Stimulated activated CD8-positive, alpha-beta memory T cell treated with anti-CD3 and anti-CD28 coated beads, Interleukin-4, amount 100 ng/mL, for 1 hour (primary cell): ENCODE measurements at places on chromosomes 5 and 9.
A peak's percentile ranks its signal among the peaks of the same experiment; 100 is the strongest.

DNA sequence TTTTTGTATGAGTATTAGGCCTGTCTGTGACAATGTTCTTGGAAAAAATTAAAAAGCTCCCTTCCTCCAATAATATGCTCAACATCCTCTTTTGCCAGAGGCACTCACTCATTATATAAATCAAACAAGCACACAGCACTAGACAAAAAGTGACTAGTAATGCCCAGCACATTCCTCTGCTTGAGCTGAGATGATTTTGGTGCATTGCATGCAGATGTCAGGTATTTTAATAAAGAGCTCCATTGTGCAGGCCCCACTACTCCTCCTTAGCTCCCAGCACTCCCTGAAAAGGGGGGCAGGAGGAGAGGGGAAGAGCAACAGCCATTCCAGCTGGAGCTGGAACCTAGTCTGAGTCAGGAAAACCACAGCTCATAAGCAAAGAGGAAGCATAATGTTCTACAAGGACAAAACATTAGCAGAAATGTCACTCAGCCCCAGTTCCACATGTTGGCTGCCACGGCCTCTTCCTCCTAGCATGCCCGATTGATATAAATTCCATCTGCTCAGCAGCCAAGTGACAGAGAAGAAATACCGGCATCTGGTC, 348.5 kb downstream of the BNC2 start:
- no peak for DNase-seq

- DNase-seq, result no peak
Measured at GRCh38 chr9:17996728-17997127, 417.9 kb downstream of the SH3GL2 start.

DNA sequence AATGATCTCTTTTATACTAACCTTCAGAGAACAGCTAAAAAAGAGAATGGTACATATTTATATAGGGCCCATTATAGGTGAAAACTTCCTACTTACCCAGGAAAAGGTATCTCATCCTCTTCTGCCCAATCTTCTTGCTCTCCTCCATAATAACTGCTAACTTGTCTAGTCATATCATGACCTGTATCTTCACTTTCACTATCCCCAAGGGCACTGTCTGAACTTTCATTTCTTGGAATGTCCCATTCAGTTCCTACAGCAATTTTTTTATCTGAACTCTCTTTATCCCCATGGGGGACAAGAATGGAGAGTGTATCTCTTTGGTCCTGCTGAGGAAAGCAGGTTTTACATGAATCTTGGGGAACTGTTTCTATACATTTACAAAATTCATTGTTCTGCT, 36.4 kb upstream of the RAPGEF6 start:
- DNase-seq, result no peak

- DNase-seq, result no peak
Measured at GRCh38 chr5:83632874-83633273, 87.8 kb downstream of the HAPLN1 start.

DNA sequence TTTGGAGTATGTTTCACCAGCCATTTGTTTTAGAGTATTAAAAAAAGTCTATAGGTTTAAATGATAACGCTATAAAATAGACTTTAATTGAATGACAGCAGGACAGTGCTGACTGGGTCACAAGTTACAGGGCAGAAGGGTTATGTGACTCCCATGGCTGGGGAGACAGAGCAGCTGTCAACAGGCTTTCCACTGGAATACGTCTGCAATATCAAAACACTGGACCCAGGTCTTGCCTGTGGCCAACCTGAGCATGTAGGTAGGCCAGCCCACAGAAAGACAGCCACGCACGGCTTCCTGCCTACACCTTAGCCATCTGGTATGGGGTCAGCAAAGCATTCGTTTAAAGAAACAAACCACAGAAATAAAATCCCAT, 80.7 kb downstream of the OTULIN start:
- DNase-seq, result no peak

DNA sequence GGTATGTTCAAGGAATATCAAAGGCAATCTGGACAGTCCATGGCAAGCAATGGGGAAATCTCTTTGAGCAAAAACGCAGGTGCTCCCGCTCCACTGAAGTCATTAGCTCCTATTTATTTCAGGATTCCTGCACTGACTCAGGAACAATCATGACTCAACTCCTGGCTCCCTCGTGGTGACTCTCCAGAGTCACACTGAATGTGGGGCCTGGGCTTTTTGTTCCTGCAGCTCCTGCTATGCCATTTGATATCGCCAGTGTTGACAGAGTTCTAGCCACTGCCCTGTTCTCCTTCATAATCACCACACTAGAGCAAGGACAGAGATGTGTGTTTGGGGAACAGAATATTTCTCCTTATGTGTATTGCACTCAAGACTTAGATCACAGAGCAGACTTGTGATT, 187.2 kb upstream of the ZNF462 start:
- no peak for DNase-seq

- DNase-seq, result no peak
Measured at GRCh38 chr9:78044189-78044588, 12.6 kb upstream of the GNAQ start.

- no peak for DNase-seq
Measured at GRCh38 chr9:4923580-4924544, 61.2 kb upstream of the JAK2 start.

GRCh38 chr5:121748686-121749085, 103.0 kb upstream of the FTMT start:
- DNase-seq, result no peak

DNA sequence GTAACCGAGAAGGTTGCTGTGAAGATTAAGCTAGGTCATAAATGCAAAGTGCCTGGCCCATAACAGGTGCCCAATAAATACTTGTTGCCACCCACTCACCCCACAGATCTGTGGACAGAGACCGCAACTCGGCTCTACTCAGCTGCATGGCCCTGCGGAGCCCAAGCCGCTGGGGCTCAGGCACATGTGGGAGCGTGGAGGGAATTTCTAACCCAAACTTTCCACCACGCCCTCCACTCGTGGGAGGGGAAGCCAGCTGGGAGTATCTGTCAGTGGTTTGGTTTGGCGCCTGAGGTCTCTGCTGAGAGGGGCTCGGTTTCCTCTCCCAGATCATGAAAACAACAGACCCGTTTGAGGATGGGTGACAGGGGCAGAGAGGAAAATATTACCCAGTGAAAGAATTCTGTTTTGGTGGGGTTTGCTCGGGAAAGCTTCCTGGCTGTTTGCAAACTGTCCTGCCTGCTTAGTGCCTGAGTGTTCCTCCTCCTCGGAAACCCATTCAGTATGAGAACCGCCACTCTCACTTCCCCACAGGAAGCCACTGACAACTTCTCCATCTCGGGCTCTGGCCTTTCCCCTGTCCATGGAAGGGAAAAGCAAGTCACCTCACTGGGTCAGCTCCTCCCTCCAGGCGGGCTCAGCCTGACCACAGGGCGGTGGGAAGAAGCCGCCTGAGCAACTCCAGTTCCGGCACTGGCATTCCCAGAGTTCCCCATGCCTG, 60.1 kb downstream of the RGS3 start:
- peak; percentile 35 for DNase-seq

GRCh38 chr9:112072721-112073638, 102.1 kb downstream of the SUSD1 start:
- no peak for DNase-seq

- DNase-seq, result no peak
Measured at GRCh38 chr9:13395156-13395555, 115.7 kb upstream of the MPDZ start.

- no peak for DNase-seq
Measured at GRCh38 chr5:171849585-171850323, 64.1 kb downstream of the SMIM23 start.

DNA sequence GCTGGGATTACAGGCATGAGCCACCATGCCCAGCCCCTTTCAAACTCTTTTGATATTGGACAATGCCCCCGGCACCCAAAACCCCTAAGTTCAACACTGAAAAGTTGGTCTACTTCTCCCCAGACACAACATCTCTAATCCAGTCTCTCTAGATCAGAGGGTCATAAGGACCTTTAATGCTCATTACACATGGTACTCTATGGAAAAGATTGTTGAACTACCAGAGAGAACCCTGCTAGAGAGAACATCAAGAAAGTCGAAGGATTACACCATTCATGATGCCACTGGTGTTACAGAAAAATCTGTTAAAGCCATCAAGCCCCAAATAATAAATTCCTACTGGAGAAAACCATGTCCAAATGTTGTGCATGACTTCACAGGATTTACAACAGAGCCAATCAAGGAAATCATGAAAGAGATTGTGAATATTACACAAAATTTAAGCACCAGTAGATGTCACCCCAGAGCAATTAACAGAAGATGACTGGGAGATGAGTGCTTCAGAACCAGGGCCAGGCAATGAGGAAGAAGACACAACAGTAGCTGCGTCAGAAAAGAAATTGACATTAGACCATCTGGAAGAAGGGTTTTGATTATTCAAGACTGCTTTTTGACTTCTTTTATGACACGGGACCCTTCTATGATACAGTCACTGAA, 28.3 kb upstream of the NIPAL4 start:
- DNase-seq, result no peak

DNA sequence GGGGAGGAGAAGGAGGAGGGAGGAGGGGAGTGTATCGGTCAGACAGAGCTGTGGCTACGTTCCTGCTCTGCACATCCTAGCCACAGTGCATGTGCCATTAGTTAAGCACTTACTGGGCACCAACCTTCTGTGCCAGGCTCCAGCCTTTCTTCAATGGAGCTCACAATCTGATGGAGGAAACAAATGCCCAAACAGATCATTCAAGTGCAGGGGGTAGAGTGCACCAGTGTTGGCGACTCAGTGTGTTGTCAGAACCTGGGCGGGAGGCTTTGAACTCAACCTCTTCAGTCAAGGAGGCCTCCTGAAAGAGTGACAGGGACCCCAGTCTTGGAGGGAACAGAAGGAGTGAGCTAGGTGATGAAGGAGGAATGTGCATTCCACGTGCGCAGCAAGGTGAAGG, 51.9 kb upstream of the SHB start:
- no peak for DNase-seq

- no peak for DNase-seq
Measured at GRCh38 chr9:117526674-117527073, 111.8 kb upstream of the ASTN2 start.

GRCh38 chr5:149521739-149522685, 29.2 kb downstream of the CSNK1A1 start:
- DNase-seq, result no peak

DNA sequence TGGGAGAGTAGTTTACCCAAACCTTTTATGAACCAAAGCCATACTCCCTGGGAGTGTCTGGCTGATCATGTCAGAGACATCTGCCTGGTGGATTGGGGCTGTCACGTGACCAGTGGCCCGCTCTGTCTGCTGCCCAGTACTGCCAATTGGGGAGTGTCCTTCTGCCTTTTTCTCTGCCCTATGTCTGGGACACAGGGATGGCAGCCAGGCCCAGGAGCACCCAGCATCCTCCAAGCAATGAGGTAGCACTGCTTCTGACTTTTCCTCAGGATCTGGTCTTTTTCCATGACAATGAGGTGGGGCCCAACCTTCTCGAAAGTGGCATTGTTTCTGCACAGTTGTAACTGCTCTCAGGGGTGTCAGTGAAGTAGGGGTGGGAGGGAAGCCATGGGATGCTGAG, 21.8 kb downstream of the DAPK1 start:
- DNase-seq, result no peak

DNA sequence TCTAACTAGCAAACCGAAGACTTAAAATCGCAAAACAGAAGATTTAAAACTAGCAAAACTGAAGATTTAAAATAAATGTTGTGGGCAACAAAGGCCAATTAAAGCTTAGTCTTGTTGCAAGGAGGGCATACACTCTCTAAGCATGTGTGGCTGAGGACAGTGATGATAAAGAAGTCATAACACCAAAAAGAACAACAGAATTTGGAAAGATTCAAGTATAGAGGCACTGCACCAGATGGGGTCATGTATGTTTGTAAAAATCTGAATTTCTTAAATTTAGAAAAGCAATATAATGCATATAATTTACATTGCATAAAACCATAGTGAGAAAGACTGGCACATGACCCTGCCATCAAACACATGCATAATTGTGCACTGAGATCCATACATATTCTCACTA, 743.8 kb downstream of the TAF11L14 start:
- DNase-seq, result no peak

- no peak for DNase-seq
Measured at GRCh38 chr5:125704888-125705287, 718.3 kb upstream of the GRAMD2B start.

DNA sequence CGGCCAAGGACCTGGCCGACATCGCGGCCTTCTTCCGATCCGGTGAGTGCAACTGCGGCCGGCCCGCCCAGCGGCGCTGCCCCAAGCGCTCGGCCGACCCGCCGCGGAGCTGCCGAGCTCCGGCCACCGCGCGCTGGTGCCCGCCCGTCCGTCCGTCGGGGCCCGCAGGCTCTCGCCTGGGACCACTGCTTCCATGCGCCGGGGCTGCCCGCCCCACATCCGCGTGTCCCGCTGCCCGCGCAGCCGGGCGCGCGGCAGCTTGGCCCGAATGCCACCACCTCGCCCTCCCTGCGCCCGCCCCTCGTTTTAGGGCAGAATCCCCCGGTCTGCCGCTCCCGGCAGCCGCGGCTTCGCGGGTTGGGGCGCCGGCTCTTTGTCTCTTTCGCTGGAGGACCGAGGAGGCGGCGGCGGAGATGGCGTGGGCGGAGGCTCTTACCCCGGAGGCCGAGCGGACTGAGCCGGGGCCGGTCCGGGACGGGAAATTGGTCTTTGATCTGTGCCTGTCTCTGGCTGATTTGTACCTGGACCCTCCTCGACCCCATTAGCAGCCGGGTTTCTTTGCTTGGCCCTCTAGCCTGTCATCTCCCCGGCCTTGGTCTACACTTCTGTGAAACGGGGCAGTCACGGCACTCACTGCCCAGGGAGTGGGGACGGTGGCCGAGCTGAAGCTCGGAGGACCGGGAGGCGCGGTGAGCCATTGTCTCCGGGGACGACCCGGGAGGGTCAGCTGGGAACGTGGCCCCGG, 871 bp downstream of the TRIO start:
- DNase-seq, result no peak

GRCh38 chr5:32526810-32527209, 58.5 kb upstream of the SUB1 start:
- DNase-seq, result no peak

- no peak for DNase-seq
Measured at GRCh38 chr5:98468188-98468869, 305.1 kb upstream of the RGMB start.

- DNase-seq, result no peak
Measured at GRCh38 chr9:18349530-18349929, 124.4 kb upstream of the ADAMTSL1 start.

DNA sequence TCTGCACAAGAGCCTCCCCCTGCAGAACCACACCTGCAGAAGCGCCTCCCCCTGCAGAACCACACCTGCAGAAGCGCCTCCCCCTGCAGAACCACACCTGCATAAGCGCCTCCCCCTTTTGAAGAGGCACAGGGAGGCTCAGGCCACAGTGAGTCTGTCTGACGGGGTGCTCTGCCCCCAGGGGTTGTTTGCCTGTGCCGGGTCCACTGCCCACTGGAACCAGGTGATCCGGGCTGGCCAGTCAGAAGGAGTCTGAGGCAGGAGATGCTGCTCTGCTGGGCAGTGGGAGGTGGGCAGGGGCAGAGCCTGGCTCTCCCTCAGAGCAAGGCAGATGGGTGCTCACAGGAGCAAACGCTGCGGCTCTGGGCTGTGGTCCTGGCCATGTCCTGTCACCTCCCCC, 60.8 kb upstream of the RNU6ATAC start:
- no peak for DNase-seq

- DNase-seq, result no peak
Measured at GRCh38 chr9:3575821-3576220, 50.0 kb upstream of the RFX3 start.

GRCh38 chr5:43802651-43803050, 199.7 kb downstream of the NNT start:
- no peak for DNase-seq

- no peak for DNase-seq
Measured at GRCh38 chr5:138602371-138603000, 27.3 kb upstream of the HSPA9 start.
